HCT116 (cell line): ENCODE measurements at places on chromosomes 7 and 10.
A peak's percentile ranks its signal among the peaks of the same experiment; 100 is the strongest.

DNA sequence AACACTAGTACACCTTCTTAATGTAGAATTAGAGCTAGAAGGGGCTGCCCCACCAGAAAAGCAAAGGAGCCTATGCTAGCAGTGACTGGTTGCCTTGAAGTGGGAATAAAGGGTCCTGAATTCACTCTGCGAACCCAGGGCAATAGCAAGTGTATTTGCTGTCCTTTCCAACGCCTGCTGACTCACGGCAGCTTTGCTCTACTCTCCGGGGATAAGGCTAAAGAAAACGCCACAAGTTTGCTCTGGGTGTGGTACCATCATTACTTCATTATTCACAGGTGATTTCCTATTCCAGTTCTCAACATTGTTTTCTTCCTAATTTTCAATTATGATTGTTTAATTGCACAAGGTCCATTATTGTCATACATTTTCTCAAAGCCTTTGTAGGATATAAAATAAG, 220.5 kb upstream of the AOAH start:
- no peaks in the 10 kb centered on the region for H3K4me1 ChIP-seq
- no peaks in the 10 kb centered on the region; the same call in 1 of the 2 replicates for H3K27me3 ChIP-seq
- no peak for DNase-seq

DNA sequence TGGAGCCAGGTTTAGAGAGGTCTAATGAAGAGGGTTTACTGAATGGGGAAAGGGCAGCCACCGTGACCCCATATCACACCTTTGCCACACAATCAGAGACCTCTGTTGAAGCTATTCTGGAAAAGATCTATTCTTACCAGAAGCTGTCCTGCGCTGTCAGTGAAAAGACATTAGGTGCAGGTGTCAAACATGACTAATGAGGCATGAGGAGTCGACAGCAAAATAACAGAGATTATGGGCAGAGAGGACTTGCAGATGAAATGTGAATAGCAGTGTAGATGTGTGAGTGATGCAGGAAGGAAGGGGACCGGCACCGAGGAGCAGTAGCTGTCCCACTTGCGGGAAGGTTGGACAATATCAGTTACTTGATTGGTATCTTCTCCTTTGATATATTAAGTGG, 627.7 kb upstream of the GALNT17 start:
- no peaks in the 10 kb centered on the region for H3K36me3 ChIP-seq
- H3K4me3 ChIP-seq = no peak overlapping the region
- DNase-seq = no peak
- no peaks in the 10 kb centered on the region for H3K27me3 ChIP-seq

DNA sequence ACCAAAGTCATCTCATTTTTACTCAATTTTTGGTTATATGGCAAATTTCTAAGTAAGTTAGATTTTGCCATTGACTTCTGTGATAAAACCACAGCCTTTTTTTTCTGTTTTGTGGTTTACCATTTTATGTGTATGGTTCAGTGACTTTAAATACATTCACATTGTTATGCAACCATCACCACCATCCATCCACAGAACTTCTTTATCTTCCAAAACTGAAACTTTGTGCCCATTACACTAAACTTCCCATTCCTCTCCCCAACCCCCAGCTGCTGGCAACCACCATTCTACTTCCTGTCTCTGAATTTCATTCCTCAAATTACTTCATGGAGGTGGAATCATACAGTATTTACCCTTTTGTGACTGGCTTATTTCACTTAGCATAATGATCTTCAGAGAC, 280.4 kb upstream of the TCERG1L start:
- H3K4me1 ChIP-seq = no peaks in the 10 kb centered on the region
- no peak overlapping the region for H3K4me3 ChIP-seq
- DNase-seq = no peak
- no peaks in the 10 kb centered on the region for H3K27me3 ChIP-seq
- no peaks in the 10 kb centered on the region for H3K36me3 ChIP-seq

DNA sequence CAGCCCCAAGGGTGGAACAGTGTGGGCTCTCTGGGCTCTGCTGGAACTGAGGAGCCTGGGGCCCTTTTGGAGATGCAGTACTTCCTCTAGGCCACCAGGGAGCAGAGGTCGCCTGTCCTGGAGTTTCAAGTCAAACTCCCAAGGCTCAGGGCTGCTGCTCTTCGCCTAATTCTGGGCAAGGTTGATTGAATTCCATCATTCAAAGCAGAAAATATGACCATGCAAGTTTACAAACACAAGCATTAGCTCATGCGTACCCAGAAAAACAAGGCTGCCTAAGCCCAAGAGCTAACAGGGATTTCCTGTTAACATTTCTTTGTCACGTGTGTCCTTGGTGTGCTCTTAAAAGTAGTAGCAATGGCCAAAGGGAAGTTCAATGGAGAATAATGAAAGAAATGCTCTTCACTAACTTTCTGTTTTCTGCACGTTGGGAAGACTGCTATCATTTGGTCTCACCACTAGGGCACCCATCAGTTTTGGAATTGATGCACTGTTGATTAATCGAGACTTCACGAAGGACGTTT, 20.1 kb downstream of the LDB3 start:
- H3K36me3 ChIP-seq = no peaks in the 10 kb centered on the region
- H3K4me3 ChIP-seq = no peak overlapping the region

- no peaks in the 10 kb centered on the region for H3K27me3 ChIP-seq
- H3K27ac ChIP-seq = no peak overlapping the region
- H3K36me3 ChIP-seq = no peaks in the 10 kb centered on the region
- DNase-seq = no peak
- H3K4me3 ChIP-seq = no peak overlapping the region
Observed at GRCh38 chr10:124174071-124174566, 80.7 kb upstream of the CHST15 start.

DNA sequence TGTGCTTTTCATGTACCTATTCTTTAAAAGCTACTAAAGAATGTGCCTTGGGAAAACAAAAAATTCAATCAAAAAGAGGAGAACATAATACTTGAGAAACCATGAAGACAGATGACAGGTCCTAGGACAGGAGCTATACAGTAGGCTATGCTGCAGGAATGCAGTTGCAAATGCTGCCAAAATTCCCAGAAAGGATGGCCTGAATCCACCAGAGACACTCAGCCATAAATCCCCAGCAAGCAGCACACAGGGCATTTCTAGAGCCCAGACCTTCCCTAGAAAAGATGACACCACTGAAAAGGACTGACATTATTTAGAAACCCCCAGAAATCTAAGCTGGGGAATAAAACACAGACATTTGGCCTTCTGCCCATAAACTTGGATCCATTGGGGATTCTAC, 237.3 kb downstream of the C7orf25 start:
- no peaks in the 10 kb centered on the region for H3K36me3 ChIP-seq
- H3K4me1 ChIP-seq = no peaks in the 10 kb centered on the region

DNA sequence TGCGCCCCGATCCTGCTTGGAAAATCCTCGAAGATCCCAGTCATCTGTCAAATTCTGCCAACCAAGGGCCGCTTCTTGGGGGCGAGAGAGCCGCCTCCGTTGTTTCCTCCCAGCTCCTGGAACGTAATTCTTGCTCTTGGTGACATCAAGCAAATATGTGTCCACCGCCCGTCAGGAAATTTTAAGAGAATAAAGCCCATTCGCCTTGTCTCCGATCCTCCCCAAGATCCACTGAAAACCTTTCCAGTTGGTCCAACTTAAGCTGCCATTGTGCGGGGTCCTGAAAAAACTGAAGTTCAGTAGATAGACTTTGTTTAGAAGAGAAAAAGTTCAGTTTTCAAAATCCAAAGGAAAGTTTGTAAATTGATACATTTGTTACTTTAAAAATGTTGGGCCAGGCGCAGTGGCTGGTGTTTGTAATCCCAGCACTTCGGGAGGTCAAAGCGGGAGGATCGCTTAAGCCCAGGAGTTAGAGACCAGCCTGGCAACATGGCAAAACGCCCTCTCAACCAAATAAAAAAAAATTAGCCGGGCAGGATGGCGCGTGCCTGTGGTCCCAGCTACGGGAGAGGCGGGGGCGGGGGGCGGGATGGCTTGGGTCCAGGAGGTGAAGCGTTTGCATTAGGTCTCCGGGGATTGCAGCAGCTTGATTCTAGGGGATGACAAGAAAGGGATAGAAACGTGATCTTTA, 1.0 kb upstream of the ZNF800 start:
- no peak overlapping the region for H3K27ac ChIP-seq
- peak overlapping the region; percentile 82 for H3K4me3 ChIP-seq
- peaks cover 13% of the 10 kb centered on the region for H3K4me1 ChIP-seq
- DNase-seq = no peak
- H3K27me3 ChIP-seq = no peaks in the 10 kb centered on the region
- H3K36me3 ChIP-seq = peaks cover 2% of the 10 kb centered on the region

DNA sequence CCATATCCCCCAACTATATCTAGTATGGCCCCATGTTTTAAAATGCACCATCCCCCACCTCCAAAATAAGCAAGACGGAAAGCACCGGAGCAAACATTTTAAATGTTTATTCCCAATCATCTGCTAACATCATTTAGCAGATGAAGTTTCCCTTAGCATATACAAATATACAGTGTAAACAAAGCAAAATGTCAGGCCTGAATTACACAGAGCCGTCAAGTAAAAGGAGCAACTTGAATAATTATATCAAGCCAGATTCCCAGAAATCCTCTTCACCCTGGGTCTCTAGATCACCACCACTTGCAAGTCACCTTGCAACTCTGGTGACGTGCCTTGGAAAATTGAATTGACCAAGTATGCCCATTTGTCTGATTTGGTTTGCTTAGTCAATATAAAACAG, 91.6 kb upstream of the COL1A2 start:
- H3K27ac ChIP-seq = no peak overlapping the region
- no peaks in the 10 kb centered on the region for H3K36me3 ChIP-seq
- no peaks in the 10 kb centered on the region for H3K27me3 ChIP-seq
- peaks cover 46% of the 10 kb centered on the region for H3K4me1 ChIP-seq
- no peak overlapping the region for H3K4me3 ChIP-seq
- DNase-seq = no peak

DNA sequence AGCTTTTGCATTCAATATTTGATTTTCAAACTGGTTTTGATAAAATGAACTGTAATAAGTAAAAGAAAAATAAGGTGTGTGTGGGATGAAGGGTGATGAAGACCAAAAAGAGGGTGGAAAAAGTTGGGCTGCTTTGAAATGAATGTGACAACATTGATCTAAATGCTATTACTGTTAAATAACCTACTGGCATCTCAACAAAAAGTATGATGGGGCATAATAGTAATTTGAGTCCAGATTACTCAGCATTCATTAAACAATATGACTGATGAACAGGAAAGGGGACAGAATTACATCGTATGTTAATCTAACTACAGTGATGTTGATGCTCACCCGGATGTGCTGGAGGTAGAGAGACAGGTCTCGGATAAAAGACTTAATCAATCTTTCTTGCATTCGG, 112.2 kb downstream of the ABCC2 start:
- no peaks in the 10 kb centered on the region for H3K27me3 ChIP-seq
- peaks cover 64% of the 10 kb centered on the region for H3K36me3 ChIP-seq
- no peak for DNase-seq
- no peak overlapping the region for H3K27ac ChIP-seq
- no peaks in the 10 kb centered on the region for H3K4me1 ChIP-seq

DNA sequence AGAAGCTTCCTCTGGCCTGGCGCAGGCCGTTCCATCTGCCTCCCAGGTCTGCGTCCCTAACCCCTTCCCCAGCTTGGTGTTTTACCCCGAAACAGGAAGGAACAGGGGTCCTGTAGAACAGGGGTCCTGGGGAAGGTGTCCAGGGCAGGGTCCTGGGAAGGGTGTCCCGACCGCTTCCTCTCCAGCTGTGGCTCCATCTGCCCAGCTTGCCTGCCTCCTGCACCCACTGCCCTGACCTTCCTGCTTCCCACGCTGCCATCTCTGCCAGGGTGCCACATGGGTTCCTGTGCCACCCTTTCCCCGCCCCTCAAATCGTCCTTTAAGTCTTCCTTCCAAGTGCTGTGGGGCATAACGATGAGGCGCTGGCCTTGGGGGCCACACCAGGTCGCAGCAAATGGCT, 32.4 kb downstream of the WDR86 start:
- no peaks in the 10 kb centered on the region for H3K27me3 ChIP-seq
- DNase-seq = no peak
- no peaks in the 10 kb centered on the region; the same call in 1 of the 2 replicates for H3K36me3 ChIP-seq
- H3K4me3 ChIP-seq = no peak overlapping the region

- H3K27ac ChIP-seq = no peak overlapping the region
- peaks cover 9% of the 10 kb centered on the region for H3K4me1 ChIP-seq
- no peak overlapping the region for H3K4me3 ChIP-seq
- no peaks in the 10 kb centered on the region for H3K36me3 ChIP-seq
- H3K27me3 ChIP-seq = no peaks in the 10 kb centered on the region
Observed at GRCh38 chr7:27101957-27102580, 414 bp downstream of the HOXA2 start.

DNA sequence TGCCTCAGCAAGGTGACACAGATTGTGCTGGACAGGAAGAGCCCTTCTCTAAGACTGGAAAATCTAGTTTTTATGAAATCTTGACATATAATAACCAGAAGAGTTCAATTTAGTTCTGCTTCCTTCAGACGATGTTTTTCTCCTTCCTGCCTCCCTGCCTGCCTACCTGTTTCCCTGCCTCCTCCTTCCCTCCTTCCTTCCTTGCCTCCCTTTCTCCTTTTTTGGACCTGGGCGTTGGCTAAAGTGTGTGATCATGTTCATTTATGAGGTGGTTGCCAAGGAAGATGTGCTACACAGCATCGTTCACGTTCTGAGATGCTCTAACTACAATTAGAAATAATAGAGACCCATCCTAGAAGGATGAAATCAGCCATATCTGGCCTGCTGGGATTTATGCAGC, 224.6 kb downstream of the PHTF2 start:
- H3K36me3 ChIP-seq = no peaks in the 10 kb centered on the region
- H3K4me3 ChIP-seq = no peak overlapping the region
- DNase-seq = no peak
- H3K4me1 ChIP-seq = peaks cover 8% of the 10 kb centered on the region
- H3K27me3 ChIP-seq = peaks cover 12% of the 10 kb centered on the region; the same call in 1 of the 2 replicates

DNA sequence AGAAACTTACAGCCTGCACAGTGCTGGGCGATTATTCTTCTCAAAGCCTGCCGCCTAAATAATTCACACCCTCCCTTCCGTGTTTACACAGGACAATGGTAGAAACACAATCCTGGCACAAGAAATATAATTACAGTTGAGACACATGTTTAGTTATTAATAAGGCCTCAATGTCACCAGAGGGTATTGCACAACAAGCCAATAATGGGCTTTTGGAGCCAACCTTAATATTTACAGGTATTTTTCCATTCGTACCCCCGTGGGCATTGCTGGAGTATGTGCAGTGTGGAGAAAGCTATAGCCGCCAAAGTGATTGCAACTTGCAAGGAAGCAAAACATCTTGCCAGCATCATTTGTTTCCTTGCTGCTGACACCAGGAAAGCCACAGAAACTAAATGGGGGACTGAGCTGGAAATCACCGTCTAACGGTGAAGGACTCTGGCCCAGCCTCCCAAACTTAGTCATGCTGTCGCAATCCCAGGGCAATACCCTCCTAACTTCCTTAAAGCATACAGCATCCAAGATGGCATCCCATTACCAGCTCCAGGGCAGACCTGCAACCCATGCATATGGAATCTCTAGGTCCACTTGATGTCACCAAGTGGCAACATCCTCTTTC, 8.6 kb downstream of the CALN1 start:
- H3K27me3 ChIP-seq = peaks cover 11% of the 10 kb centered on the region; the same call in 1 of the 2 replicates
- no peak overlapping the region for H3K4me3 ChIP-seq
- H3K4me1 ChIP-seq = no peaks in the 10 kb centered on the region

- no peak overlapping the region for H3K4me3 ChIP-seq
- H3K4me1 ChIP-seq = no peaks in the 10 kb centered on the region
- no peak overlapping the region for H3K27ac ChIP-seq
- no peaks in the 10 kb centered on the region for H3K36me3 ChIP-seq
- DNase-seq = no peak
- 0 out of 2 replicates have a peak, but pooled peaks cover 4% of the 10 kb centered on the region for H3K27me3 ChIP-seq
Observed at GRCh38 chr7:142697270-142697669, 52.0 kb upstream of the PRSS1 start.
